ENCODE measurements at places on chromosomes 5 and 9. TPM values are rescaled to one million over a fixed set of nuclear protein-coding genes. Genes with fewer than 3 reads are reported as not detected.

GRCh38 chr5:61366497-61367240 lies 34.6 kb downstream of the ZSWIM6 start:
- no peak overlapping the region for H3K4me3 ChIP-seq
- H3K4me1 ChIP-seq: no peaks in the 10 kb centered on the region
- H3K36me3 ChIP-seq: no peaks in the 10 kb centered on the region

GRCh38 chr5:15116996-15117395 lies 245.4 kb upstream of the ANKH start:
- no peaks in the 10 kb centered on the region for H3K36me3 ChIP-seq
- DNase-seq: no peak
- no peaks in the 10 kb centered on the region for H3K4me1 ChIP-seq
- no peaks in the 10 kb centered on the region for H3K27me3 ChIP-seq

- peaks cover 23% of the 10 kb centered on the region for H3K36me3 ChIP-seq
- H3K27me3 ChIP-seq: no peaks in the 10 kb centered on the region
- no peaks in the 10 kb centered on the region for H3K4me1 ChIP-seq
- no peak overlapping the region for H3K27ac ChIP-seq
- DNase-seq: no peak
- no peak overlapping the region for H3K4me3 ChIP-seq
Measured at GRCh38 chr5:6743161-6743560, 29.9 kb downstream of the TENT4A start.

DNA sequence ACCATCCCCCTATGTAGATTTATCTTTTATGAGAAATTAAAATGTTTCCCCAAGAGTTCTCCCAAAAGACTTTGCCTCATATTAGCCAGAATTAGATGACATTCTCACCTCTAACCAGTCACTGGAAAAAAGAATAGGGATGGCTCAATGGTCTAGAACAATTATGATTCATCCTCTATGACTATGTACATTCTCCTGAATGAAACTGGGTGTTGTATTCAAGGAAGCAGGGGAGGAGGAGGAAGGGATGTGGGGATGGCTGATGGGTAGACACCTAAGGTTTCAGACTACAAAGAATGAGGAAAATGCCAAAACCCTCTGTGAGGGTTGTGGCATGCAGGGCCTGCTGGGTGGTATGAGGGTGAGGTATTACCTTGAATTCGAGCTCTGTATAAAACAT lies 49.5 kb upstream of the BRINP1 start:
- H3K36me3 ChIP-seq: no peaks in the 10 kb centered on the region
- H3K27ac ChIP-seq: no peak overlapping the region
- no peak for DNase-seq
- H3K4me1 ChIP-seq: no peaks in the 10 kb centered on the region

DNA sequence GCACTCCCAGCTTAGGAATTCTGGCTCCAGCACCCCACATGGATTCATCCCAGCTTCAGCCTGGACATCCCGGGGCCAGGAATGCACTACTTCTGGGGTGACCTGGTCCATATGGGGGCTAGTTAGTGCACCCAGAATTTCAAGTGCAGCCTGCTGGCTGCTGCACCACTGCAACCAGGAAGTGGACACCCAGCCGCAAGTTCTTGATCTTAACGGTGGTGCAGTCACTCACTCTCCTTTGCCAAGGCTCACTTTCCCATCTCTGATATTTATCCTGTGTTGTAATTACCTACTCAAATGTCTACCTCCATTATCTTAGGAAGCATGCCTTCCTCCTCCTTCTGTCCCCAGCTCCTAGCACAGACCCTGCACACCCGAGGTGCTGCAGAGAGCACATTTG lies 26.2 kb upstream of the RAB14 start:
- no peak for DNase-seq
- no peak overlapping the region for H3K4me3 ChIP-seq
- peaks cover 3% of the 10 kb centered on the region for H3K36me3 ChIP-seq
- no peaks in the 10 kb centered on the region for H3K4me1 ChIP-seq
- no peak overlapping the region for H3K27ac ChIP-seq

GRCh38 chr5:57650360-57651069 lies 167.9 kb upstream of the ACTBL2 start:
- no peaks in the 10 kb centered on the region for H3K27me3 ChIP-seq
- H3K4me3 ChIP-seq: no peak overlapping the region
- H3K36me3 ChIP-seq: no peaks in the 10 kb centered on the region
- no peak overlapping the region for H3K27ac ChIP-seq

GRCh38 chr5:178331491-178331996 lies 98.9 kb upstream of the PHYKPL start:
- no peak for DNase-seq
- H3K27ac ChIP-seq: no peak overlapping the region
- no peaks in the 10 kb centered on the region for H3K36me3 ChIP-seq
- no peaks in the 10 kb centered on the region for H3K4me1 ChIP-seq
- no peak overlapping the region for H3K4me3 ChIP-seq

- no peaks in the 10 kb centered on the region for H3K4me1 ChIP-seq
- no peak overlapping the region for H3K27ac ChIP-seq
- no peak overlapping the region for H3K4me3 ChIP-seq
- no peaks in the 10 kb centered on the region for H3K27me3 ChIP-seq
- DNase-seq: no peak
- H3K36me3 ChIP-seq: no peaks in the 10 kb centered on the region
Measured at GRCh38 chr9:91063471-91063870, 261.9 kb downstream of the SYK start.

GRCh38 chr5:1055896-1056610 lies 47.5 kb downstream of the NKD2 start:
- no peak for DNase-seq
- H3K27ac ChIP-seq: no peak overlapping the region
- no peak overlapping the region for H3K4me3 ChIP-seq
- H3K4me1 ChIP-seq: no peaks in the 10 kb centered on the region
- no peaks in the 10 kb centered on the region for H3K36me3 ChIP-seq
- H3K27me3 ChIP-seq: no peaks in the 10 kb centered on the region

- no peak overlapping the region for H3K27ac ChIP-seq
- H3K27me3 ChIP-seq: no peaks in the 10 kb centered on the region
- H3K4me3 ChIP-seq: no peak overlapping the region
- H3K36me3 ChIP-seq: no peaks in the 10 kb centered on the region
- no peak for DNase-seq
Measured at GRCh38 chr5:82375488-82376244, 97.5 kb upstream of the RPS23 start.

- DNase-seq: no peak
- H3K4me3 ChIP-seq: no peak overlapping the region
- no peaks in the 10 kb centered on the region for H3K4me1 ChIP-seq
- H3K27ac ChIP-seq: no peak overlapping the region
- no peaks in the 10 kb centered on the region for H3K36me3 ChIP-seq
Measured at GRCh38 chr5:58327289-58327688, 132.6 kb downstream of the PLK2 start.

GRCh38 chr9:136511670-136512592 lies 29.1 kb upstream of the SEC16A start:
- no peaks in the 10 kb centered on the region for H3K4me1 ChIP-seq
- H3K4me3 ChIP-seq: no peak overlapping the region
- H3K36me3 ChIP-seq: no peaks in the 10 kb centered on the region
- peak overlapping the region; percentile 30 for H3K27ac ChIP-seq

LCN9 gene
- not detected for total RNA-seq

AK6 gene
- 104 TPM for total RNA-seq

TSSK1B gene
- total RNA-seq: not detected

CMYA5 gene
- total RNA-seq: 0.16 TPM

ADGRD2 gene
- total RNA-seq: not detected

OR1Q1 gene
- not detected for total RNA-seq

PCDHGA5 gene
- total RNA-seq: 0.11 TPM
